ENCODE measurements at places on chromosomes 12 and 14.

GRCh38 chr12:100545092-100545491 lies 28.4 kb upstream of the GAS2L3 start:
- DNase-seq: no peak

GRCh38 chr14:20306079-20306423 lies 300 bp upstream of the TTC5 start:
- no peak for DNase-seq

DNA sequence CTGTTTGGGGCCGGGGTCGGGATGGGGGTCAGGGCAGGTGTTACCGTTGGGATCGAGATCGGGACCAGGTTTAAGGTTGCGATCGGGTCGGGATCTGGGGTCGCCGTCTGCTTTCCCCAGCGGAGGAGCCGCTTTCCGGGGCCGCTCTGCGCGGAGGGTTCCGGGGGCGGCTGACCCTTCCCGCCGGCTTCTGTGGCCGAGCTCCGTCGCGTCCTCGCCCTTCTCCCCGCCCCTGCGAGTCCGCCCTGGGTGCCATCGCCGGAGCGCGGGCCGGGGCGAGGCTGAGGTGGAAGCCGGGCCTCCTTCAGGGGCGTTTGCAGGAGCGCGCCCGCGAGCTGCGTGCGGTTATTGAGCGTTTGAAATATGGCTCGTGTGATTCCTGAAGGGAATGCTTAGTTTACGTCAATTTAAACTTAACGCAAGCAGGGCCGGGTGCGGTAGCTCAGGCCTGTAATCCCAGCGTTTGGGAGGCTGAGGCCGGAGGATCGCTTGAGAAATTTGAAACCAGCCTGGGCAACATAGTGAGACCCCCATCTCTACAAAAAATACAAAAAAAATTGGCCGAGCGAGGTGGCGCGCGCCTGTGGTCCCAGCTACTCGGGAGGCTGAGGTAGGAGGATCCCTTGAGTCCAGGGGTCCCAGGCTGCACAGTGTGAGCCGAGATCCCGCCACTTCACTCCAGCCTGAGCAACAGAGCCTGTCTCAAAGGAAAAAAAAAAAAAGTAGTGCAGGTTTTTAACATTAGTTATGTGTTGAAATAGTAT lies 620 bp downstream of the PGAM5 start:
- DNase-seq: no peak

DNA sequence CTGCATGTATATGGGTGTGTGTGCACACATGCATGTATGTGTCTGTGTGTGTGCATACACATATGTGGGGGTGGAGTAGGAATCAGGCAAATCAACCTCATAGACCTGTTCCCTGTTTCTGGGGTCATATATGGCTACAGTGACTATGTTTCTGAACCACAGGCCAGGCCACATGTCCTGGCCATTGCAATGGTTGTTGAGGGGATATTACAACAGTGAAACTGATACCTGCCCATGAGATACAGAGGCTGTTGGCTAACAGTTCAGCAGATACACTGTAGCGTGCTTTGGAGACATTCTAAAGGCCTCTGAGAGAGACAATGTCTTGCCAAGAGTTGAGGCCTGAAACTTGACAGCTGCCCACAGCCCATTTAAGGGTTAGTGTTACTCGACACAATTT lies 47.3 kb upstream of the FOS start:
- DNase-seq: no peak

GRCh38 chr12:108962256-108962655 lies 58.6 kb downstream of the SVOP start:
- DNase-seq: no peak

GRCh38 chr14:35229084-35229791 lies 62.9 kb upstream of the PSMA6 start:
- DNase-seq: no peak

DNA sequence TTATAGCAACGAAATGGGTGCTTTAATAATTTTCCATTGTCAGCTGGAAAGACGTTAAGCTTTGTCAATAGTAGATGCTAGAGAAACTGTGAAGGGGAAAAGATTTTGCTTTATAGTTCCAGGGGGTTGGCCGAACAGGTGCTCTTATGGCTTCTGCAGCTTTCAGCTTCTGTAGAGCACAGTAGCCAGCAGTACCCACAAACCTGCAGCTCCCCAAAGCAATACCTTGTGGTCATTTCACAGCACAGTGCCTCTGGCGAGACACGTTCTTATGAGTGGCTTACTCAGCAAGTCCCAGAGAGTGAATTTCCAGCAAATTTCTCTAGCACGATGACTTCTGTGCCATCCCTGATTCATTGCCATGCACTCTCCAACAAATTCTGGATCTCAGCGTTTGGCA lies 416.3 kb upstream of the ATP2B1 start:
- no peak for DNase-seq

DNA sequence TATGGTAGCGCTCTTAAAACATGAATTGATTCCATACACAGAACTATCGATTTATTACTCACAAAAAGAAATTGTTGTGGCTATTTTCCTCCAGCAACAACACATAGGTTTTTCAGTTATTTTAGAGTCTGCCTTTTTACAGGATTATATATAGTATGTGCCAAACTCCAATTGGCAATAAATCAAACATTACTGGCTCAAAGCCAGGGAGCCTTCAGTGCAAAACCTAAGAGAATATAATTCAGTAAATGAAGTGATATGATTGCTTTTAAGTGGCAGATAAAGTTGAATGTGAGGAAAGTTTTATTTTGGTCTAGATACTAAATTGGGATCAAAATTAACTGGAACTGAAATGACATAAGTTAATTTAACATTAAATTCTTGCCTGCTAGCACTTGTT lies 234.8 kb downstream of the PIK3C2G start:
- DNase-seq: no peak
